ENCODE measurements at places on chromosomes 4 and X.

GRCh38 chr4:104394406-104395167, 100.1 kb downstream of the CXXC4 start:
- no peak for DNase-seq

DNA sequence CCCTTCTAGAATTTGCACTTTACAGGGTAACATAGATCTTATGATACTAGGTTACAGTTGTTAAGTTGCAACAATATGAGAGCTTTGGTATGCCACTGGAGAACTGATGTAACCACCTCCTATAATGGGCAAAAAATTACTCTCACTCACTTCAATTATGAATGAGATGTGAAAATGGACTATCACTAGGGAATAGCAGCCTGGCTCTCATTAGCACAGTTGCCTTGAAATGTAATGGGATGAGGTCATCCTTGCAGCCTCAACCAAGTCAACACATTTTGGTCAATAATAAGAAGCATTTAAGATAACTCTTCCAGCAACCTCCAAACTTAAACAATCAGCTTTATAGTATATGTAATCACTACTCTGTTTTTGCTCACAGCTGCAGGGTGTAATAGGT, 69.4 kb downstream of the TBC1D9 start:
- no peak for DNase-seq

DNA sequence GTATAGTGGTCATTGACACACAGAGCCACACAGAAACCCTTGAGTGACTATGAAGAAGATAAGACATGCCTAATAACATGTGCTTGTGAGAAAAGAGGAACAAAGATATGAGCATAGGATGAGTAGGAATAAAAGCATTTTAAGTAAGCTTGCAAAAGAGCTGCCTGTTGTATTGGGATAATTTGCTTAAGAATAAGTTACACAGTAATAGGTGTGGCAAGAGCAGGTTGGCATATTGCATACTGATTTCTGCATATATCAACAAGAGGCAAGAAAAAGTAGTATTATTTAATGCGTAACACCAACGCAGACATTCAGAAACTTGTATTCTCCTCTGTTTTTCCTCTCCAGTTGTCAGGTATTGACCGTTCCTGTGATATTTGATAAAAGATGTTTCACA, 111.5 kb upstream of the UGT8 start:
- no peak for DNase-seq

- no peak for DNase-seq
Measured at GRCh38 chr4:25943805-25944204, 29.8 kb downstream of the SMIM20 start.

GRCh38 chrX:17846045-17846444, 15.1 kb downstream of the RAI2 start:
- no peak for DNase-seq

- no peak for DNase-seq
Measured at GRCh38 chr4:113162089-113162488, 112.6 kb downstream of the ANK2 start.

GRCh38 chr4:14233126-14233525, 605.6 kb upstream of the BOD1L1 start:
- no peak for DNase-seq

GRCh38 chrX:40755291-40756249, 20.2 kb upstream of the MED14 start:
- peak; percentile 78 for DNase-seq

GRCh38 chr4:74109870-74110605, 11.0 kb upstream of the CXCL2 start:
- no peak for DNase-seq

DNA sequence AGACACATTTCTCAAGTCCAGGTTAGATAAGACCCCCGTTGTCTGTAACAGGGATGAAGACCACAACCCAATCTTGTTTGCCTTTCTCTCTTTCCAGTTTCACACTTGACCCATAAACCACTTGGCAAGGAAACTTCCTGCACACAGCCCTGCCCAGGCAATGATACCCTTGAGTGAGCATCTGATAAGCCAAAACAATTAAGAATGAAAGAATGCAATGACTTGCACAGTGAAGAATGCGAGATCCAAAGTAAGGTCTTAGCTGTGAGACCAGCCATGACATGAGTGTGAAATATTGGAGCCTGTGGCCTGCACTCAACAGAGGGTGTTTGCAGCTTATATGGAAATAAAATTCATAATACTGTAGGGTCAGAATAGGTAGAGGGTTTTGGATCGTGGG, 37.9 kb upstream of the MXRA5 start:
- no peak for DNase-seq

DNA sequence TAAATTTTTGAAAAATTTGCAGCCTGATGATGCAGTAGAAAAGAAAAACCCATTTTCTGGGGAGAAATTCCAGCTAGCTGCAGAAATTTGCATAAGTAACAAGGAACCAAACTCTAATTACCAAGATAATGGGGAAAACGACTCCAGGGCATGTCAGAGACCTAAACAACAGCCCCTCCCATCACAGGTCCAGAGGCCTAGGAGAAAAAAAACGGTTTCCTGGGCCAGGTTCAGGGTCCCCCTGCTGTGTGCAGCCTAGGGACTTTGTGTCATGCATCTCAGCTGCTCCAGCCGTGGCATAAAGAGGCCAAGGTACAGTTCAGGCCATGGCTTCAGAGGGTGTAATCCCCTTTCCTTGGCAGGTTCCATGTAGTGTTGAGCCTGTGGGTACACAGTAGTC, 733.7 kb upstream of the CT83 start:
- no peak for DNase-seq

DNA sequence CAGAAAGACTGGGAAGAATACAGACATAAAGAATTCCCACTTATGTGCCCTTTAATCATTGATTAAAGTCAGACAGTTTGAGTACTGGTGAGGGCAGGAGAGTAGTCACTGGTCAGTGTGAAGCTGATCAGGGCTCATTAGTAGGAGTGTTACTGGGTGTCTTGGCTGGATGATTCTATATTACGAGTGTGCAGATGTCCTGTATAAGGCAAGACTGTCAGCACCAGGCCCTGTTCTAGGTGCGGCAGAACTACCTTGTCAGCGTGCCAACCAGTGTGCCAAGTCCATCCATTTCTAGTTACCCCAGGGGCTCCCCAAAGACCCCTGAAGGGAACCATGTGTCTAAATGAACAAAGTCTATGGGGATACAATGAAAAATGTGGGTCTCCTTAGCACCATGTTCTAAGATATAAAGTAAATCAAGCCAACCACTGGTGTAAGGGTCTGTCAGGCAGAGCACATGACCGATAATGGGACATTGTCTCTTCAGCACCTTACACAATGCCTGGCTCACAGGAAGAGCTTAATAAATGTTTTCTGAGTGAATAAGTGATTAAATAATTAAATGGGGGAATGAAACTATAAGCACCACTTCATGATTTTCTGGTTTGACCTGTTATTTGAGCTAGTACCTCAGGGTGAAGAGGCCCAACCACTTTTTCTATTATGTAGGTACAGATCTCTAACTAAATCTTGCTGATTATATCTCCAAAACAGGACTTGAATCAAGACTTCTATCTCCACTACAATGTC, 205.0 kb downstream of the CAMK2D start:
- no peak for DNase-seq

DNA sequence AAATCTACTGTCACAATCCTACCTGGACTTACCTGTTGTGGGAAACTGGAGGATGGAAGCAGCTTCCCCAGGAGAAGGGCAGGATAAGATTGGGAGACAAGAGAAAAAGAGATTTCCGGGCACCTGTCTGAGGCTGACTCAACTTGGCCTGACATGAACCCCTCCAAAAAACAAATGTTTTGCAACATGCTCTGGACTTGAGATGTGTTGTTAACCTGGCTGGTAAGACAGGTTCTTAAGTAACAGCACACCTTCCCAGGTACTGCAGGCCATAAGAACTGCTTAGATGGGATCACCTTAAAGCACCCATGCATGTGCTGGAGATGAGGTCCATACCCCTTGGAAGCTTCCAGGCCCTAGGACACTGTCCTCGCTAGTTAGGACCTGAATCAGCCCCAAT, 4.4 kb upstream of the SMIM43 start:
- DNase-seq, result no peak

GRCh38 chr4:110361921-110362320, 114.0 kb upstream of the ENPEP start:
- no peak for DNase-seq

DNA sequence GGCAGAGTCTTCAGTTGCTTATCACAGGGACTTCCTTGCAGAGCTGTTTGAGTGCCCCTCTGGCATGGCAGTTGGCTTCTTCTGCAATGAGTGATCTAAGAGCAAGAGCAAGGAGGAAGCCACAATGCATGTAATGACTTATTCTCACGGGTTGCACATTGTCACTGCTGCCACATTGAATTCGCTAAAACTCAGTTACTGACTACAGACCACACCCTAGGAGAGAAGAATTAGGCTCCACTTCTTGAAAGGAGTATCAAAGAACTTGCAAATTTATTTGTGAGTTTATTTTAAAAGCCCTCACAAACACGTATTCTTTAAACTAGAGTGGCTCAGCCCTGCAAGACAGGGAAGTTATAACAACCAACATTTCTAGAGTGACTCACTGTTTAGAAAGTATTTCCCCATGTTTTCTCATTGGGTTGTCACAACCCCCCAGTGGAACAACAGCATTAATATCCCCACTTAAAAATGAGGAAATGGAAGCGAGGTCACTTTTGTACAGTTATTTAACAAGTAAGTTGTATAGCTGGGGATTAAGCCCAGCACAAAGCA, 32.4 kb upstream of the RBPJ start:
- DNase-seq, result no peak

DNA sequence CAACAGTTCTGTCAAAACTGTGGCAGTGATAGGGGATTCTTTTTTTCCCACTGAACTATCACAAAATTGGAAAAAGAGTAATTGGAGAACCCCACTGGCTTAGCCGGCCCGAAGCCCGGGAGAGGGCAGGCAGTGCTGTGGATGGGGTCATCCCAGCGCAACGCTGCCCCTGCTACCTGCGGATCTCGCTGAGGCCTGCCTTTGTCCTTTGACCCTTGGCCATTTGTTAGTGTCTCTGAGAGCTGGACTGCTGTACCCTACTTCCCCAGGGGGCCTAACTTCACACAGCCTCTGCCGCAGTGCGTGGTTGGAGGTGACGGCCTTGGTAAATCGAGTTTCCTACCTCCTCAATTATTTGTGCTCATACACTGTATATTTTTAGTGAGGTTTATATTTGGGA, 43.0 kb upstream of the MSANTD1 start:
- DNase-seq, result no peak

GRCh38 chr4:127997534-127998388, 32.6 kb downstream of the ABHD18 start:
- DNase-seq, result no peak

DNA sequence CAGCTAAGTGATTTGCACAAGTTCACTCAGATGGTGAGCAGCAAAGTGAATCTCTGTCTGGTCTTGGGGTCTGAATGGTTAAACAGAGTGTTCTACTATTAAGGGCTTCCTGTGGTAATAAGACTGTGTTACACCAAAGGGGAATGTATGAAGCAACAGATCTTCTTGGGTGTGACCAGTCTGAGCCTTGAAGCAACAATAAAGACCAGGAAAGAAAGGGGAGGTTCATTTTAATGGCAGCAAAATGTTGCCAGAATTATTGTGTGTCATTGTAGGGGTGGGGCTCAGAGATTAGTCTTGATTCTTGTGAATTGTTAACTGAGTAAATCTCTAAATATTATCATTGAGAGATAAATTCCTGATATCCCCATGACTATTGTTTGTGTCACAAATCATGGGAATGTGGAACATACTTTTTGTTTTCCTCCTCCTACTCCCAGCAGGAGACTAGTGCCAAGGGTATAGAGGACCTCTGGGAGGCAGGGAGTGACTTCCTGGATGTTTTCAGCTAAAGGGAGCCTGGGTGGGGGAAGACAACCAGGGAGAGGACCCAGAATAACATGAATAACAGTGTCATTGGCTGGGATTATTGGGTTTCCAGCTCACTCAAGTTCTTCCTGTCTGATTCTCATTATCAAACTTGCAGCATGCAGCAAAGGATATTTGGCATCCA, 141.4 kb upstream of the PAK3 start:
- DNase-seq, result no peak

DNA sequence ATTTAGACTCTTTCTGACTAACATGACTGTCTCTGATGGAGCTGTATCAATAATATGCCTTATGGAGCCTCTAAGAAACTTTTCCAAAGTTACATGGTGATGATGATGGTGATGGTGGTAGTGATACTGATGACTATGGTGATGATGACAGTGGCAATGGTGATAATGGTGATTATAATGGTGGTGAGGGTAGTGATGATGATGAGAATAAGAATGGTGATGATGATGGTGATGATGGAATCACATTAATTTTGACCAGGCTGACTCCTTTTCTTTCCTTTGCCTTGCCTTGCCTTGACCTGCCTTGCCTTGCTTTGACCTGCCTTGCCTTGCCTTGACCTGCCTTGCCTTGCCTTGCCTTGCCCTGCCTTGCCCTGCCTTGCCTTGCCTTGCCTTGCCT, 31.7 kb upstream of the AREG start:
- DNase-seq, result no peak

DNA sequence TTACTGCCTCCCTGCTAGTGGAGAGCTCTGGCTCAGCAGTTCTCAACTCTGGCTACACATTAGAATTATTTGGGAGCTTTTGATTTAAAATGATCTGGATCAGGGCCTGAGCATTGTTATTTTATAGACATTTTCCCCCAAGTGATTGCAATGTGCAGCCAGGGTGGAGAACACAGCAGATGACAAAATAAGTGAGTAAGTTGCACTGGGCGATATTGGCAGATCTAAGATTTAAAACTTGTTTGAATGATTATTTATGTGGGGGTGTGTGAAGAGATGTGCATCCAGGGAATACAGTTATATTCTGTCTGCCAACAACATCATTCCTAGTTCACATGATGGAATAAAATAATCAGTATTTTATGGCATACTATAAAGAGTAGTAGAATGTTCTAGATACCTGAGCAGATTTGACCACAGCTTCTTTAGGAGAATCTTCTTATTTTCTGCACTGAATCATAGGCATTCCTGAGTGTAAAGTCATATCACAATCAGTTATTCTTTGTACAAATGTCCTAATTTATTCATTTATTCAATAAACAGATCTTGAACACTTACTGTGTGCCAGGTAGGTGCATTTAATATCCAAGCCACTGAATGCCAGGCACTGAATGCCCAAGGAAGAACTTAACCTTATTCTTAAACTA, 123.9 kb downstream of the UCHL1 start:
- no peak for DNase-seq

- peak; percentile 90 for DNase-seq
Measured at GRCh38 chrX:152958524-152959465, 35.1 kb downstream of the PNMA5 start.

DNA sequence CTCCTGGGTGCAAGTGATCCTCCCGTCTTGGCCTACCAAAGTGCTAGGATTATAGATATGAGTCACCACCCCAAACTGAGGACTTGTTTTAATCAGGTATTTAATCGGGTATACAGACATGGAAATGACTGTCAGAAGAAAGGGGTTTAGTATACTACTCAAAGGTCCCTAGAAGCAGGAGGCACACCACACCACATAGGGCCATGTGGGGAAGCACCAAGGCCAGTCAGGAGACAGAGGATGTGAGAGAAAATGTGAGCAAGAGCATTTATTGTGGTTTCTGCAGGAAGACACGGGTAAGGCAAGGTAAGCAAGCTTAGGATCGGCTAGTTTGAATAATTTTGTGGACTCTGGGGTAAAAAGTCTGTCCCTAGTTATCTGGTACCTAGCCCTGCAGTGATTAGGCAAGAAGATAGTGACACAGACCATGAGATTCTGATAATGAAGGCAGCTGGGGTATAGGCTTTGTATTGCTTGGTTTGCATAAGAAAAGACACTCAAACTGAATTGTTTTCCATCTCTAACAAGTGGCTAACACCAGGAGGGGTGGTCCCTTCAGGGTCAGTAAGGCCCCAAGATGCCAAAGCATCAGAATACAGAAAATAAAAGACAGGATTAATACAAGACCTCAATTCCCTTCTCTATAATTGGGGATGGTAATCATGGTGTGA, 408.8 kb upstream of the F9 start:
- DNase-seq, result no peak
